ENCODE measurements at places on chromosomes 6 and 20. TPM values are rescaled to one million over a fixed set of nuclear protein-coding genes. Genes with fewer than 3 reads are reported as not detected.

Gene HDDC2
- 47.3 TPM for total RNA-seq

- no peak overlapping the region for H3K4me3 ChIP-seq
- no peaks in the 10 kb centered on the region for H3K36me3 ChIP-seq
- peak; percentile 21 for DNase-seq
Observed at GRCh38 chr20:38337561-38338140, 8.6 kb upstream of the LBP start.

DNA sequence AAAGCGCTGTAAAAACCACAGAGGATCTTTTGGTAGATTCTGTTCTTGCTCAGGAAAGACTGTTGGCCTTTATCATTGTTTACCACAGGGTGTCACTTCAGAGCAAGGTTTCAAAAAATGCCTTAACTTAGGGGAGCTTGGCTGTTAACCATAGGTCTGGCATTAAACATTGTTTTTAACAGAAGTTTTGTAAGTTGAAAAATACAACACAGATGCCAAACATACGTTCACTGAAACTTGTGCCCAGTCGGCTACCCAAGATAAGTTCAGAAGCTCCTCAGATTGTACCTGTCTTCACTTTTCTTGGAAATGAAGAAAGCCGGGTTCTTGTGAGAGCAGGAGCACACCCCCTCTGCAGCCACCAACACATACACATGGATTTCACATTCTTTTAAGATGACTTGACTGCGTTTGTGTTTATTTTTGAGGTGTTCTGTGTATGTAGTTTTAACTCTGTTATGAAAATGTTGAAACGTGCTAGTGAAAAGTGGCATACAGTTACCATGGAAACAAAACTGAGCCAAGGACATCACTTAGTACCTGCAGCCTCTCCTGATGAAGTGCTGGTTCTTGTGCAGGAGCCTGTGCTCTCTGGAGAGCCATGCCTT is 64.9 kb downstream of the SYCP2L start:
- peaks cover 33% of the 10 kb centered on the region for H3K27me3 ChIP-seq
- H3K36me3 ChIP-seq: no peaks in the 10 kb centered on the region
- H3K27ac ChIP-seq: no peak overlapping the region
- DNase-seq: no peak

- H3K36me3 ChIP-seq: no peaks in the 10 kb centered on the region
- no peak overlapping the region for H3K4me3 ChIP-seq
Observed at GRCh38 chr6:14063756-14064155, 53.8 kb upstream of the CD83 start.

Gene SMLR1
- not detected for total RNA-seq

DNA sequence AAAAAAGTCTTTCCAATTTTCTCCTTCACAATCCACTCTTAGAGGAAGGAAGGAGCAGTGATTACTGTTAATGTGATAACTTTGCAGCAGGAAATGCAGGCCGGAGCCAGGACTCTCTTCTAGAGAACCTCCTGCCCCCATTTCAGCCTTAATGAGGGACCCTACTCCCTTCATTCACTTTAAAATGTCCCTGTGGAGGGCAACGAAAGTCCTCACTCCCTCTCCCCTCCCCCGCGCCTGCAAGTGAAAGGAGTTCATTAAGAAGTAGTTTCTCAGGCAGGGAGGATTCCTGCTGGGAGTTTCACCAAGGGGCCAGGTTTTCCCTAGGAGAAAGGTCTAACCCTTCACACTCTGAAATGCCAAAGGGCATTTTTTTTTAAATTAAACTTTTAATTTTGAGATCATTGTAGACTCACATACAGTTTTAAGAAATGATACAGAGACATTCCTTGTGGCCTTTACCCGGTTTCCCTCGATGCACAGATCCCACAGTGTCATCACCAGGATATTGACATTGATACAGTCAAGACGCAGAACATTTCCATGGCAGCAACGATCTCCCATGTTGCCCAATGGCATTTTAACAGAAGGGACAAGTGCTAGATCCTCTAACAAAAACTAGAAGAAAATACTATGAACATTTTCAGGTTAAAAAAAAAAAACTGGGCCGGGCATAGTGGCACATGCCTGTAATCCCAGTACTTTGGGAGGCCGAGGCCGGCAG is 6.8 kb upstream of the COMMD7 start:
- DNase-seq: no peak
- no peak overlapping the region for H3K27ac ChIP-seq
- peaks cover 3% of the 10 kb centered on the region for H3K4me1 ChIP-seq

Gene IL17A
- total RNA-seq: 6.2 TPM

DNA sequence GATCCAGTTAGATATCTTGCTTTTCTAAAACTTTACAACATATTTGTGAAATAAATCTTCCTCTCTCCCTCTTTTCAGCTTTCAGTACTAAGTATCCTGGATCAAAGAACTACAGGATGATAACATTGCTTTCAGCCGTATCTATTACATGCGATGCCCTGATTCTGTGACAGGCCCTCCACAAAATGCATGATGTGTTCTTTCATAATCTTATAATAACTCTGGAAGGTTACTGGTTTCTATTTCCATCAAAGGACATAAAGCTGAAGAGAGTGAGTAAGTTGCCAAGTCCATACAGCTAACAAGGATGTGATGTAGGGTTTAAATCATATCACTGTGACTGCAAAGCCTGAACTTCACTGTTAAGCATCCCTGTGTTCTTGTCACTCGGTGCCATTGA is 62.9 kb upstream of the ADGRG6 start:
- H3K27ac ChIP-seq: no peak overlapping the region
- H3K27me3 ChIP-seq: peaks cover 4% of the 10 kb centered on the region
- no peak for DNase-seq
- no peaks in the 10 kb centered on the region for H3K4me1 ChIP-seq
- no peaks in the 10 kb centered on the region for H3K36me3 ChIP-seq

DNA sequence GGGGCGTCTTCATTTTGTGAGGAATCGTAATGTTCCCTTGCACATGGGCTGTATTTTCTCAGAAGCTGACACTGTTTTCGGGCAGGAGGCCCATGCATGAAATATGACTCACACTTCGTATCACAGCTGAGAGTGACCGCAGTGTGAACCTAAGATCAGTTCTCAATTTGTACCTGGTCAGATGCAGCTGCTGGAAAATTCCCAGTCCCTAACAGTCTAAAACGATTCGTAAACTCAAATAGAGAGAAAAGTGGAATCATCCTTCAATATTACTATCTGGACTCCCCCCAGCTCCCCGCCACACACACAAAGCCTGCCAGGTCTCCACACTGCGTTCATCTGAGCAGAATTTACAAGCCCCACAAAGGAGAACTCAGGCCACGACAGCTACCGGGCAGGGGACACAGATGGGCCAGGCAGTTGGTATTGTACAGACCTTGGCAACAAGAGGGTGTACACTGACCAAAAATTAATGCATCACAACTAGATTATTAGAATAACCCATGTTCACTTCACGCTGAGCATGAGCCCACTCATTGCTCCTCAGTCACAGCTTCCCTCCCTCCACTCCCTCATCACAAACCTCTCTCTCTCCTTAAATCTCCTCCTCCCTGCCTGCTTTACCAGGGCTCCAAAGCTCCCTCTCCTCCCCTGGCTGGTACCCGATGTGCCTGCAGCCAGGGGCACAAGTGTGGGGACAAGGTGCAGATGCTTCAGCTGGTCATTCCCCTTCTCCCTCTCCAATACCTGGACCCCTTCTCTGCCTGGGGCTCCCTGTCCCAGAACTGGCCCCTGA is 488.4 kb downstream of the PREX1 start:
- no peak overlapping the region for H3K27ac ChIP-seq
- H3K27me3 ChIP-seq: peaks cover 30% of the 10 kb centered on the region
- H3K4me3 ChIP-seq: no peak overlapping the region
- DNase-seq: no peak
- H3K4me1 ChIP-seq: peaks cover 8% of the 10 kb centered on the region

DNA sequence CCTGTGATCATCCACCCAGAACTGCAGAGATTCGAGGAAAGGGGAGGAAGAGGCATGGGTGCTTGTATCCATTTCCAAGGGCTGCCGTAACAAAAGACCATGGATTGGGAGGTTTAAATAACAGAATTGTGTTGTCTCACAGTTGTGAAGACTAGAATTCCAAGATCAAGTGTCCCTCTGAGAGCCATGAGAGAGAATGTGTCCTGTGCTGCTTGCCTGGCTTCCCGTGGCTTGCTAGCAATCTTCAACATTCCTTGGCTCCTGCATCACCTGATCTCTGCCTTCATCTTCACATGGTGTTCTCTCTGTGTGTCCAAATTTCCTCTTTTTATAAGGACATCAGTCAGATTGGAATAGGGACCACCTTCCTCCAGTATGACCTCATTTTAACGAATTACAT is 69.8 kb downstream of the CDC40 start:
- no peaks in the 10 kb centered on the region for H3K36me3 ChIP-seq
- H3K27ac ChIP-seq: no peak overlapping the region
- no peaks in the 10 kb centered on the region for H3K4me1 ChIP-seq
- H3K4me3 ChIP-seq: no peak overlapping the region

- no peak for DNase-seq
- H3K27me3 ChIP-seq: no peaks in the 10 kb centered on the region
- H3K4me1 ChIP-seq: peaks cover 9% of the 10 kb centered on the region
- no peak overlapping the region for H3K27ac ChIP-seq
- no peaks in the 10 kb centered on the region for H3K36me3 ChIP-seq
- no peak overlapping the region for H3K4me3 ChIP-seq
Observed at GRCh38 chr6:39300739-39301138, 13.5 kb downstream of the KCNK17 start.

GRCh38 chr6:6883011-6883410 is 224.8 kb upstream of the RREB1 start:
- no peak for DNase-seq
- no peak overlapping the region for H3K4me3 ChIP-seq
- no peaks in the 10 kb centered on the region for H3K27me3 ChIP-seq
- peaks cover 2% of the 10 kb centered on the region for H3K4me1 ChIP-seq

- DNase-seq: no peak
- no peak overlapping the region for H3K4me3 ChIP-seq
- H3K27me3 ChIP-seq: no peaks in the 10 kb centered on the region
- no peak overlapping the region for H3K27ac ChIP-seq
- H3K4me1 ChIP-seq: no peaks in the 10 kb centered on the region
Observed at GRCh38 chr20:14790771-14791620, 453.6 kb upstream of the FLRT3 start.

DNA sequence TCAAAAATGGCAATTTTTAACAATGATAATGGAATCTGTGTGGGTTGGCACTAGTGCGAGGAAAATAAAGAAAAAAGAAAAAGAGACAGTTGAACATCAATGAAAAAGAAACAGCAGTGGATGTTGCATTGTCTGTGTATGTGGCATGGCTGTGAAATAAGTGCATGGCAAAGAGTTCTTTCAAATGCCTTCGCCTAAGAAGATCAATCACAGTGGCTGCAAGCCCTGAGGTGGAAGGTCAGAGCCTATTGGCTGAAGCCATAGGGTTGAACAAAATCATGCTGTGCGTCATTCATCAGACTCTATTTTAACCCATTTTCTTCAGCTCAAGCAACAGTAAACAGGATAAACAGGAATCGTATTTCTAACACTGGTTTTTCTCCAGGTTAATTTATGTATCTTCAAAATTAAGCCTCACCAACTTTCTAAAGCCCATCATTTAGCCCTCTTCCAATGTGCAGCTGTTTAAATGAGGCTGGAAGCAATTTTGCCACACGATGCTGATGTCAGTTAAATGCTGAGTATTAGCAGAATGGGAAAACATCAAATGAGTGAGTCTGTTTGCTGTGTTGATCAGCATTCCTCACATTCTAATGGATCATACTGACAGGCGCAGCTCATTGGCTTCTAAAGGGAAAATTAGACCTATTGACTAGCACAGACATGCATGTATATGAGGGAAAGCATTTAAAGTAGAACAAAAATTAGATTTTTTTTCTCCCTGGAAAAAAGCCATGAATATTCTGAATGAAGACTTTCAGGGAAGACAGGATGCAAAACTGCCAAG is 955.9 kb upstream of the EYS start:
- H3K4me3 ChIP-seq: no peak overlapping the region
- no peaks in the 10 kb centered on the region for H3K4me1 ChIP-seq
- no peaks in the 10 kb centered on the region for H3K27me3 ChIP-seq
- no peak for DNase-seq

GRCh38 chr6:83198486-83199172 is 5.5 kb downstream of the RWDD2A start:
- no peaks in the 10 kb centered on the region for H3K27me3 ChIP-seq
- H3K4me3 ChIP-seq: no peak overlapping the region
- no peak overlapping the region for H3K27ac ChIP-seq
- DNase-seq: no peak
- peaks cover 12% of the 10 kb centered on the region for H3K4me1 ChIP-seq

- no peak for DNase-seq
- H3K27me3 ChIP-seq: no peaks in the 10 kb centered on the region
- H3K27ac ChIP-seq: no peak overlapping the region
- H3K4me1 ChIP-seq: peaks cover 64% of the 10 kb centered on the region
- H3K36me3 ChIP-seq: peaks cover 8% of the 10 kb centered on the region
Observed at GRCh38 chr20:46558511-46558959, 8.1 kb upstream of the OCSTAMP start.

Gene MUCL3
- not detected for total RNA-seq

DNA sequence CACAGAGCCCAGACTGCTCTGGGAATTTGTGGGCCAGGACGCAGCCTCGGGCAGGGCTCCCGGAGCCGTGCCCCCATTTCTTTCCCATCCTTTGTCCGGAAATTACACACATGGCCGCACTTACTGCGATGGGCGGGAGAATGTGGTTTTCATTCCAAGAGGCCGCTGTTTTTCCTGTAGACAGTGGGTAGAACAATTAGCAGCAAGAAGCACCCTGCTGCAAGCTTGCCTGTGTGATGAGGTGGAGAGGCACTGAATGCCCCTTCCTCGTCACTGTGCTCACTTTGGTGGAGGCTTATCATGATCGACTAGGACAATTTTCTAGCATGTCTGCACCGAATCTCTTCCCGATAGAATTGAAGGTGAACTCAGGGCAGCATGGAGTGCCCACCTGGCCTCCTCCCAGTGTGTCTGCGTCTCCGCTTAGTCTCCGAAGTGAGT is 102.8 kb downstream of the DACT2 start:
- no peak for DNase-seq
- no peaks in the 10 kb centered on the region for H3K36me3 ChIP-seq
- peaks cover 4% of the 10 kb centered on the region for H3K27me3 ChIP-seq

GRCh38 chr6:157224951-157225574 is 98.3 kb downstream of the TMEM242 start:
- DNase-seq: peak; percentile 5
- H3K27ac ChIP-seq: no peak overlapping the region
- no peaks in the 10 kb centered on the region for H3K36me3 ChIP-seq
- no peak overlapping the region for H3K4me3 ChIP-seq

DNA sequence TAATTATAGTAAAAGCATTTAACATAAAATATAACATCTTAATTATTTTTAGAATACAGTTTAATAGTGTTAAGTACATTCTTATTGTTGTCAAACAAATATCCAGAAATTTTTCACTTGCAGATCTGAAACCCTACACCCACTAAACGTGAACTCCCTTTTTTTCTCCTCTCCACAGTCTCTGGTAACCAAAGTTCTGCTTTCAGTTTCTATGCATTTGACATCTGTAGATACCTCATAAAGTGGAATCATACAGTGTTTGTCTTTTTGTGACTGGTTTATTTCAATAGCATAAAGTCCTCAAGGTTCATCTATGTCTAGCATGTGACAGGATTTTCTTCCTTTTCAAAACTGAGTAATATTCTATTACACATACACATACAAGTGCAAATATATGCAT is 286.3 kb downstream of the BTBD3 start:
- no peaks in the 10 kb centered on the region for H3K4me1 ChIP-seq
- H3K27ac ChIP-seq: no peak overlapping the region
- H3K27me3 ChIP-seq: no peaks in the 10 kb centered on the region
- no peak overlapping the region for H3K4me3 ChIP-seq
- no peak for DNase-seq

Gene BTN3A1
- 100 TPM for total RNA-seq

GRCh38 chr20:36663031-36663430 is 17.0 kb upstream of the SLA2 start:
- H3K27ac ChIP-seq: no peak overlapping the region
- no peaks in the 10 kb centered on the region for H3K27me3 ChIP-seq
- peaks cover 15% of the 10 kb centered on the region for H3K36me3 ChIP-seq
- DNase-seq: no peak
- H3K4me3 ChIP-seq: no peak overlapping the region

Data from activated CD4-positive, alpha-beta memory T cell treated with anti-CD3 and anti-CD28 coated beads, Interleukin-2, amount 10 ng/mL, durations not matched to agents 7 days and 5 days (primary cell).